ENCODE measurements at places on chromosomes 2 and 18. TPM values are rescaled to one million over a fixed set of nuclear protein-coding genes. Genes with fewer than 3 reads are reported as not detected.

UGT1A10 gene
- total RNA-seq = not detected

NR4A2 gene
- 3.8 TPM for total RNA-seq

POMC gene
- total RNA-seq = 2.9 TPM

POTEI gene
- 0.98 TPM for total RNA-seq

MYO5B gene
- total RNA-seq = 22.0 TPM

FZD7 gene
- total RNA-seq = 41.4 TPM

PTMA gene
- total RNA-seq = 678 TPM

EPG5 gene
- 48.8 TPM for total RNA-seq

LYG1 gene
- 4.3 TPM for total RNA-seq

UGT1A3 gene
- total RNA-seq = 0.16 TPM

POTEJ gene
- total RNA-seq = not detected

CXCR2 gene
- 0.33 TPM for total RNA-seq

SLC14A1 gene
- 2.3 TPM for total RNA-seq

ITPRIPL1 gene
- 11.1 TPM for total RNA-seq

LAMA1 gene
- total RNA-seq = 10.2 TPM

SLC19A3 gene
- total RNA-seq = 29.9 TPM

UGT1A4 gene
- total RNA-seq = not detected

FLACC1 gene
- total RNA-seq = 2.9 TPM

TMEM182 gene
- total RNA-seq = 5.3 TPM

MOGAT1 gene
- total RNA-seq = not detected

REG3A gene
- not detected for total RNA-seq

ZAP70 gene
- total RNA-seq = 4.9 TPM

ANXA4 gene
- 61.6 TPM for total RNA-seq

C2orf92 gene
- 27.9 TPM for total RNA-seq

MAP2 gene
- total RNA-seq = 8.2 TPM

TUBB8B gene
- total RNA-seq = not detected

LYPD6B gene
- total RNA-seq = 21.0 TPM

EDAR gene
- 0.29 TPM for total RNA-seq

RAB31 gene
- total RNA-seq = 22.4 TPM

ADRA2B gene
- 1.3 TPM for total RNA-seq

KLHL41 gene
- 2.3 TPM for total RNA-seq

KANSL1L gene
- total RNA-seq = 52.8 TPM

NXPH2 gene
- total RNA-seq = not detected

IL18R1 gene
- total RNA-seq = 7.2 TPM

KIAA2012 gene
- not detected for total RNA-seq

C2orf72 gene
- total RNA-seq = 7.2 TPM

FBXO48 gene
- 1.1 TPM for total RNA-seq

CNDP1 gene
- total RNA-seq = 0.33 TPM

AAMP gene
- 150 TPM for total RNA-seq

ING5 gene
- total RNA-seq = 45.6 TPM

STRADB gene
- 20.3 TPM for total RNA-seq

IL1R1 gene
- 136 TPM for total RNA-seq

GALNT14 gene
- total RNA-seq = 4.3 TPM

MBD2 gene
- 46.2 TPM for total RNA-seq

GPR39 gene
- 10.4 TPM for total RNA-seq

HSBP1L1 gene
- 42.1 TPM for total RNA-seq

SERPINB4 gene
- total RNA-seq = not detected

AMER3 gene
- not detected for total RNA-seq

IL1F10 gene
- not detected for total RNA-seq

SPP2 gene
- not detected for total RNA-seq
